ENCODE measurements at places on chromosomes 5 and 9.

DNA sequence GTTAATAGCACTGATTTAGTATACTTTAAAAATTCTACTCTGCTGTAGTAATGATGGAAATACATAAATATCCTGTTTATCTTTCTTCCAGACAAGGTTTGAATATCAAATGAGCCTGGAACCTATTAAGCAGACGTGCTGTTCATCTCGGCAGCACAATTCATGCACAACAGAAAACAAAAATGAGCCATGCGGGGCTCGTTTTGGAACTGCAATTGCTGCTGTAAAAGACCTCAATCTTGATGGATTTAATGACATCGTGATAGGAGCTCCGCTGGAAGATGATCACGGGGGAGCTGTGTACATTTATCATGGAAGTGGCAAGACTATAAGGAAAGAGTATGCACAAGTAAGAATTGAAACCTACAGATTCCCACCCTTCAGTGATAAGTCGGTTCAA is 79.1 kb upstream of the ITGA2 start:
- DNase-seq, result no peak

DNA sequence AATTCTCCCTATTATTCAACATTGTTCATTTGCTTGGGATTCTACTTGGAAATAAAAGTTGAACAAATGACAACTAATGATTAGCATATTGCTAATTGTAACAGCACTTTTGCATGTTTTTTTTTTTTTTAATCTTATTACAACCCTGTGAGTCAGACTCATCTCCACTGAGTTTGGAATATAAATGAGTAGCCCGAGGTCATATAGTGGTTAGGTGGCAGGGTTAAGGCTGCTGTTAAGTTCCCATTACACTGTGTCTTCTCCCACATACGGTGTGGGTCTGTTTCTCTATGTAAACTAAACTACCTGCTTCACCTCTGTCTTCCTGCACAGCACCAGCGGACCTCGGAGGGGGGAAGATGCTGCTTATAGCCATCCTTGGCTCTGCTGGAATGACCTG is 92.4 kb downstream of the EQTN start:
- no peak for DNase-seq

DNA sequence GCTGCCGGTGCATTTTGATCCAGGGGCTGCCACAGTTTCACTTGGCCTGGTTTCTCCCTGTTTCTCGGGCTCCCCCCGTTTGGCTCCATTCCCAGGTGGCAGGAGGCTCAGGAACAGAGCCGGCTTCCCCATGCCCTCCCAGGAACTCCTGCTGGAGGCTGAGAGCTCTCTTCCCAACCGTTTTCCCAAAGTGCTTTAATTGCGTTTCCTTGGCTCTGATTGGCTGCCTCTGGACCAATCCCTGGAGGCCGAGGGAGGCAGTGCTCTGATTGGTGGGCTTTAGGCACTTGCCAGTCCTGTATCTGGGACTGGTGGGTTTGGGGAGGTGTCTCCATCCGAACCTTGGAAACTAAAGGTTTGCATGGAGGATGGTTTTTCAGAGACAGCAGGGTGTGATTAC is 4.9 kb downstream of the TSPAN17 start:
- DNase-seq, result no peak

DNA sequence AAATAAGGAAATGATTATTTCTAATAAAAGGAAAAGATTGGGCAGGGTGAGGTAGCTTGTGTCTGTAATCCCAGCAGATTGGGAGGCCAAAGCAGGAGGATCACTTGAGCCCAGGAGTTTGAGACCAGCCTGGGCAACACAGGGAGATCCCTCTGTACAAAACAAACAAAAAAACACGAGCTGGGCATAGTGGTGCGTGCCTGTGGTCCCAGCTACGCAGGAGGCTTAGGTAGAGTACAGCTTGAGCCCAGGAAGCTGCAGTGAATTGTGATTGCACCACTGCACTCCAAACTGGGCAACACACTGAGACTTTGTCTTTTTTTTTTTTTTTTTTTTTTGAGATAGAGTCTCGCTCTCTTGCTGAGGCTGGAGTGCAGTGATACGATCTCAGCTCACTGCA is 18.8 kb downstream of the GDA start:
- DNase-seq, result no peak

- DNase-seq, result no peak
These were observed 40.0 kb downstream of the PSD2 start for GRCh38 chr5:139835656-139836055.
